ENCODE measurements at places on chromosomes 7 and 10.

DNA sequence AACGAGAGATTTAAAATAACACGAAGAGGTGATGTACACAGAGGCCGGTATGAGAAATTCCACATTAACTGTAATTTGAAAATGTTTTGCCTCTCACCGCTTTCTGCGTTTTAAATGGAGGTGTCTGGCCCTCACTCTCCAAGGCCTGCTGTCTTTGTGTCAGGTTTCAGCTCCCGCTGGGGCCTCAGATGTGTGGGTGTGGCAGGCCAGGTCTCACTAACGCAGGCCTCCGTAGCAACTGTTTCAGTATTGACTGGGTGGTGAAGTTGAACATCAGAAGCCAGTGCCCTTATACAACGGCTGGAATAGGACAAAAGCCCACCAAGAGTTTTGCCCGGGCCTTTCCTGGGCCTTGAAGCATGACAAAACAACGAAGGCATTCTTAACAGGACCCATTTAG lies 303.1 kb downstream of the ADARB2 start:
- peak; percentile 53 for DNase-seq

GRCh38 chr10:59027975-59028655 lies 148.3 kb upstream of the PHYHIPL start:
- DNase-seq, result no peak

GRCh38 chr7:155951554-155952158 lies 139.4 kb upstream of the SHH start:
- DNase-seq, result no peak

DNA sequence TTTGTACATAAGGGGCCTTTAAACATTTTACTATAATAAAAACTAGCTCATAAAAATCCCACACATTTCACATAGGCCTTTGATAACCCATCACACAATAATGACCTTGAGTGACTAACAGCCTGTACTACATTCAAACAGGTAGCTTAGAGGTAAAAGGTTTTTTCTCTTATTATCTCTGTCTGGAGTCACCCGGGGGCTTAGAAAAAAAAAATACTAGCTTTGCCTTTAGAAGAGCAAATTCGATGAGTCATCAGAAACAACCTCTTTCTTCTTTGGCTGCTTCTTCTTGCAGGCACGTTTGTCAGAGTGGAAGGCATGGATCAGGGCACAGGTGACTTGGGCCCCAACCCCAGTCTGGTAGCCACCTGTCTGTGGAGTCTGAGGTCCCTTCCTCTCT lies 43.4 kb upstream of the ADO start:
- peak; percentile 15 for DNase-seq

GRCh38 chr7:35992436-35992835 lies 160.6 kb upstream of the EEPD1 start:
- DNase-seq, result no peak

DNA sequence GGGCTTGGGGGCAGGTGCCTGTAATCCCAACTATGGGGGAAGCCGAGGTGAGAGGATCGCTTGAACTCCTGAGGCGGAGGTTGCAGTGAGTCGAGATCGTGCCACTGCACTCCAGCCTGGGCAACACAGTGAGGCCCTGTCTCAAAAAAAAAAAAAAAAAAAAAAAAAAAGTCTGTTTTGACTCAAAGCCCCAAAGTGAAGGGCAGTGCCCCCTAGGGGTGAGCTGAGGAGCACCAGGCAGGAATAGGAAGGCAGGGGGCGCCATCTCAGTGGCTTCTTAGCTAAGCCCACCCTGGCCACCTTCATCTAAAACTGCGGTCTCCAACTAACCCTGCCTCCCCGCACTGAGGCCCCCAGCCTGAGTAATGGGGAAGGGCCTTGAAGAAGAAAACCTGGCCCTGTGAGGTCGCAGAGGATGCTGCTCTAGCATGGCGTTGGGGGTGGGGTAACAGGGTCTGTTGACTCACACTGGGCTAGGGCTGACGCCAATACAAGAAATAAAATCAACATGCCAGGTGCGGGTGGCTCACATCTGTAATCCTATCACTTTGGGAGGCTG lies 9.8 kb downstream of the PODXL start:
- peak; percentile 95 for DNase-seq

DNA sequence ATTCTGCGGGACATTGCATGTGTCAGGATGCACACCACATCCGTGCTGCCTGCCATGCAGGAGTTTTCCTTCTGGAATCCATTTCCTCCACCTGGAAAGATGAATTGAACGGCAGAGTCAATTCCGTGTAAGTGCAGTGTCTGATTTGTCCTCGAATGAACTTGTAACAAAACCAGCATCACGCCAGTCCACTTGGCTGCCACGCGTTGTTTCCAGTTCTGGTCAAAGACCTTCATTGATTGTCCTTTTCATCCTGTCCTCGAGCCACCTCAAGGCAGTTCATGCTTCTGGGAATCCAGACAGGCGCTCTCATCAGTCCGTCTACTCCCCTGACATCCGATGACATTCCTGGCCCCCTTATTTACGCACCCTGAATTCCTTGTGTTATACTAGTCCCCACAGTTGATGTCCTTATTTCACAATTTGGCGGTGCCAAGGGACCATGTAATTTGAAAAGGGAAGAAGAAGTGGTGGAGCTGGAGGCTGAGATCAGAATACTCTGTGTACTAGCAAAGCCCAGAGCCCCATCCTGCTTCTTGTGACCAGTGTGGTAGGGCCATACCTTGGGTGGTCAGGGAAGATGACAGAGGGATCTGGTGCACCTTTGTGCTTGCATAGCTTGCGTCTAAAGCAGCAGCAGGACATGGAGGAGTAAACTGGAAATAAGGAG lies 502.2 kb downstream of the PLXNA4 start:
- DNase-seq, result no peak

- DNase-seq, result no peak
Observed at GRCh38 chr10:69732826-69733150, 68.9 kb upstream of the COL13A1 start.

- DNase-seq, result no peak
Observed at GRCh38 chr7:5626498-5626897, 155.0 kb downstream of the RNF216 start.

DNA sequence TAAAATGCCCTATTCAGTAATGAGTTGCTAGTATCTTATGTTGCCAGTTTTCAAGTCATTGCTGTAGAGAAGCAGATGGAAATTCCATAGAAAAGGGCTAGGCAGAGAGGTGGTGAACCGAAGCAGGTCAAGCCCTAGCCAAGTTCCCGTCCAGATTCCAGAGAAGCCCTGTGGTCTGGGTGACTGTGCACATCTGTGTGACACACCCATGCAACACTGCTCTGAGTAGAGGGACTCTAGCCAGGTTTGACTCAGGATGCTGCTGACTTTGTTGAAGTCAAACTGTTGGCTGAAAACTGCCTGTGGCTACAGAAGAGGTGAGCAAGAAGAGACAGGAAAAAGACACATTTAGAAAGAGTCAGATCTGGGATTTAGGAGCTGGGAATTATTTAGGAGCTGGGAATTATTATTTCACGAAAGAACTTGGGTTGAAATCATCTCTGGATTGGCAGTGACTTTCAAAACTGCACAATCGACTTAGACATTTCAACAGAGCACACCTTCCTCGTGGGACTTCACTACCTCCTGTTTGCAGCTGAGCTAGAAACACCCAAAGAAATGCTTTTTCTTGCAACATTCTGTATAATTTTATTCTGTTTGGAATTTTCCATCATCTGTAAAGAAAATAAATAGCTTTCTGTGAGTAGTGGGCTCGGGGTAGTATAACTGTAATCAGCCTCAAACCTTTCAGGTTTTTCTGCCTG lies 149.1 kb upstream of the PRKCQ start:
- no peak for DNase-seq

- no peak for DNase-seq
Observed at GRCh38 chr7:90111-91063, 102.0 kb upstream of the FAM20C start.

GRCh38 chr7:71457846-71458590 lies 326.1 kb downstream of the GALNT17 start:
- peak; percentile 39 for DNase-seq

DNA sequence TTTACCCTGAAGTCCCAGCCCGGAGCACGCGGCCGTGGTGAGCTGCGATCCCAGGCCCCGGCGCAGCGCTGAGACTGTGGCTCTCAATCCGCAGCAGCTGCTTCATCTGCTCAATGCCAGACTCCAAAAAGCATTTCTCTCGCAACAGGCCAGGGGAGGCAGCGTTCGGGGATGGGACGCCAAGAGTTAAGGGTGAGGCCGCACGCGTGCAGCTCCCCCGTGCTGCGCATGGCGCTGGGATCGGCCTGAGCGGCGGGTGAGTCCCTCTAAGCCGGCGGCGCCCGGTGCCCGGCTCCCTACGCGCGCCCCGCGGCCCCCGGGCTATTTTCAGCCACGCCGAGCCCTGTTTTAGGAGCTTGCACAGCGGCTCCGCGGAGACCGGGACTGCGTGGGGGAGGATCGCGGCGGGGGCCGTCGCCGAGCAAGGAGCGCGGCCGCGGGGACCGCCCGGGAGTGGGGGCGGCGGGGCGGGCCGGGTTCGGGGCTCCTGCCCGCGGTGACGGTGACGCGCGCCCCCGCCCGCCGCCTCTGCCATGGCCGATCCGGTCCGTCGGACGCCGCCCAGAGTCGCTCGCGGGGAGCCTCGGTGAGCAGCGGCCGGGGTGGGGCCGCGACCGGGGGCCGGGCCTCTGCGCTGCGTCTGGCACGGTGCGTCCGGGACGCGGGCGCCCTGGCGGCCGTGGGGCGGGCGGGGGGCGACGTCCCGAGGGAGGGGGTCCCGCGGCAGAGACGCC lies 29.4 kb upstream of the JAKMIP3 start:
- peak; percentile 69 for DNase-seq

DNA sequence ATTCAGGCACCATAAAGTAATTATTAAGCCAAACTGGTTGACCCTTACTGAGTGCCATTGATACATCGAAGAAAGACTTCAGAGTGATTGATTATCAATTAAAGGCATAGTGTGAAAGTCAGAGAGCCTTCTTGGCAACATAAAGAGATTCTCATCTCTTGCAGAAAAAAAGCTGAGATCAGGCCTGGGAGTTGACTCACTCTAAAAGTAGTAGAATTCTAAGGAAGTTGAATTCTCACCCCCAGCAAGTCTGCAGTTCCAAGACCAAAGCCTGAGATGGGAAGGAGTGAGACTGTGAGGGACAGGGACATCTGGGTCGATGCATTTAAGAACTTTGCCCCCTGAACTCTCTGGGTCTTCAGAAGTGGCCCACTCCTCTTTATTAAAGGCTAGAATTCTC lies 21.6 kb upstream of the ERCC6 start:
- no peak for DNase-seq

DNA sequence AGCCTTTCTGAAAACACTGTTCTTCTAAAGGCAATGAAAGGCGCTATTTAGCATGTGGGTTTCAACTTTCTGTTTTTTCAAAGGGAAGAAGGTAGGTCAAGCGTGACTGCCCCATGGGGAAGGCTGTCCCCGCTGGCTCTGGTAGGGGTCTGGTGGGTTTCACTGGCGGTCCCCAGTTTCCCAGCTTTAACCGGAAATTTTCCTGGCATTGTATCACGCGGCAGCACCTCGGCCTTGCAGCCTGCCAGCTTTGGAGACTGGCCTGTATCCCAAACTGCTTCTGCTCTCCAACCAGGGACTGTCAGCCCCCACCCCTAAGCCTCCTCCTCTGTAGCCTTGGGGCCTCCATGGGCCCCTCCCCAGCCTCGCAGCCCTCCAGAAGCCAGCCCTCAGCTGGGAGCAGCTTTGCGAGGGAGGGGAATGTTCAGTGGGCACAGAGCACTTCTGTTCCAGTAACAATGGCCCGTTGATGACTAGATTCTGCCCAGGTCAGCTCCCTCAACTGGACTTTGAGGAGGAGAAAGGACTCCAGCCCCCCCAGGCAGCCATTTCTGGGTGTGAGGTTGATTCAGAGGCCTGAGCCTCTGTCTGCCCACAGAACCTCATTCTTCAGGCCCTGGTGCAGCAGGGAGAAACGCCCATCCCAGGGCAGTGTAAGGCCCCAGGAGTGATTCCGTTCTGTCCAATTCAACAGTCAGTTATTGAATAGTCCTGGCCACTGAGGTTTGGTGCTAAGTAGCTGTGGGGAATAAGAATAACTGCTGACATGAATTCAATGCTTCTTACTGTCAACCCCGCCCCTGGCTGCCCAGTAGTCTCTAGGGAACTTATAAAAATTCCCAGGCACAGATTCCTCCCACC lies 17.1 kb downstream of the CHST3 start:
- DNase-seq, result no peak

DNA sequence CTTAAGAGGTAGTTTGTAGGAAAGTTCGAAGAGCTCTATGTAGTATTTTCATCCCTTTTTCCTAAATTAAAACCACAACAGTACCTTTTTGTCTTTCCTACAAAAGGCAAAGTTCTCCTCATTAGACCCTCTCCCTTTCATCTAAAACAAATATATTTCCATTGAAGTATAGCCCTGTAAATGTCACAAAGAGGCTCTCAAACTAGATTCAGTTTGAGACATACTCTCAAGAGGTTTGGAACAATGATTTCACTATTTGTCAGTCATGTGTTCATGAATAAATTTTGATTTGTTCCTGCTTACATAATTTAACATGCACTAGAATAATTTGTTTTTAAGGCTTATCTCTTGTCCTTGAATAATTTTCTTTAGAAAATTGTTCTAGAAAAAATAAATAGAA lies 12.2 kb downstream of the TAS2R16 start:
- no peak for DNase-seq

DNA sequence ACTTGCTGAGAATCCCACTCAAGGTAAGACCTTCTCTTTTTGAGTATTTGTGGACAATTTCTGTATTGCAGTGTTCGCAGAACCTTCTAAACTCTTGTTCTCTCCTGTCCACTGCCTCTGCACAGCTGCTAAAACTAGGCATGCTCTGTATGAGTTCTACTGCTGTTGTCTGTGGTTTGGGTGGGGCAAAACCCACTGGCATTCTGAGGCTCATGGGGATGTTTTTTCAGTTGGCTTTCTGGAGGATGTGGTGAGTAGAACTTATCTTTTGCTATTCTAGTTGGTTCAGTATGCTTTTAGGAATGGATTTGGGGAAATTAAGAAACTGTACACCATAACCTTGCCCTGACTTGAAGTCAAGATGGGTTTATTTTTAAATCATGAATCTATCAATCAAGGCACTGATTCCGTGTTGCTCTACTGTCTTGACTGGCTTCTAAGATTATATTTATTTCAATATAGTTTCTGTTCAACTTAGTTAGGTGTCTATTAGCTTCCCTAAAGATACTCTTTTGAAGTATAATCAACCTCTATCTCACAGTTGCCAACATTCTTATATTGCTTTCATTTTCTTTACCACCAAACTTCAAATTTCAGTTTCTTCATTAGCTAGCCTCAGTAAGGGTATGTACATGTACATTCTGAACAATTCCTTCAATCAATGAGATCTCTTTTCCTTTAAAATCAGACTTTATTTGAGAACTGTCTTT lies 25.0 kb upstream of the C1GALT1 start:
- DNase-seq, result no peak

GRCh38 chr7:79118143-79118542 lies 335.3 kb downstream of the MAGI2 start:
- DNase-seq, result no peak

DNA sequence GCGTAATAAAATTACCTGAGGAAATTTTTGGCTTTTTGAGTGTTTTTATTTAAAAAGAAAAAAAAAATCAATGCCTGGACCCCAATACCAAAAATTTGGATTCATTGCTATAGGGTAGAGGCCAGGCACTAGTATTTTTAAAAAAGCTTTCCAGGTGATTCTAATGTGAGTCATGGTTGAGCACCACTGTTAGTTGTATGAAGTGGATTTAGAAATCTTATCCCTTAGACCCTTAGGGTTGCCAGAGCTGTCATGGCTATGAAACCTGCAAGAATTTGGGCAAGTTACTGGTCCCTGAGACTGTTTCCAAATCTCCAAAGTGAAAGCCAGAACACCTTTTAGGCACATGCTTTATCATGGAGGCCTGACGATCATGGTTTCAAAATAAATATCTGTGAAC lies 262.5 kb downstream of the AHR start:
- no peak for DNase-seq
